ENCODE measurements at places on chromosomes 3 and 15.

DNA sequence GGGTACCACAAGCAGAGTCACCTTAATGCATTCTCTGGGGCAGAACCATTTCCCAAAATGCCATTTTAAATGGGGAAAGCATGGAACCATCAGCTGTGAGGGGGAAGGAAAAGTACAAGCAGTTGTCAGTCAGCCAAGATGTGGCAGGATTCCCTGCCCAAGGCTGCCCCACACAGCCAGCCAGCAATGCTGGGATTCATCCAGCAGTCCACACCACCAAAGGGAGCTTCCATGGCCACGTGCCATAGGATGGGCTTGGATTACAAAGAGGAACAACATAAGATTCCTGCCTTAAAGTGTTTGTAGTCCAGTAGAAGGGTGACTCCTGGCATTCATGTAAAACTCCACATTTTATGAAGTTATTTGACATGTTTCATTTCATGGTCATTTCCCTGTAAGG is 233.3 kb downstream of the SHOX2 start:
- no peak for DNase-seq

DNA sequence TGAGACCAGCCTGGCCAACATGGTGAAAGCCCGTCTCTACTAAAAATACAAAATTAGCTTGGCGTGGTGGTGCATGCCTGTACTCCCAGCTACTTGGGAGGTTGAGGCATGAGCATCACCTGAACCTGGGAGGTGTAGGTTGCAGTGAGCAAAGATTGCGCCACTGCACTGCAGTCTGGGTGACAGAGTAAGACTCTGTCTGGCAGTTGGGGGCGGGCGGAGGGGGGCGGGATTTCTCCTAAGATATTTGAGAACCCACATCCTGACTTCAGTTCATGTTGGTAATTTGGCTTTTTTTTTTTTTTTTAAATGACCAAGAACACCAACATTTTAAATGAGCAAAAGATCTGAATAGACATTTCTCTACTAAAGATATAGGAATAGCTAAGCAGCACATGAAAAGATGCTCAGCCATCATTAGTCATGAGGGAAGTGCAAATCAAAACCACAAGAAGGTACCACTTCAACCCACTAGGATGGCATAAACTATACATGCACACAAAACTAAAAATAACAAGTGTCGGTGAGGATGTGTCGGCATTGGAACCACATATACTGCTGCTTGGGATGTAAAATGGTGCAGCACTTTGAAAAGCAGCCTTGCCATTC is 75.6 kb upstream of the LMOD3 start:
- no peak for DNase-seq

DNA sequence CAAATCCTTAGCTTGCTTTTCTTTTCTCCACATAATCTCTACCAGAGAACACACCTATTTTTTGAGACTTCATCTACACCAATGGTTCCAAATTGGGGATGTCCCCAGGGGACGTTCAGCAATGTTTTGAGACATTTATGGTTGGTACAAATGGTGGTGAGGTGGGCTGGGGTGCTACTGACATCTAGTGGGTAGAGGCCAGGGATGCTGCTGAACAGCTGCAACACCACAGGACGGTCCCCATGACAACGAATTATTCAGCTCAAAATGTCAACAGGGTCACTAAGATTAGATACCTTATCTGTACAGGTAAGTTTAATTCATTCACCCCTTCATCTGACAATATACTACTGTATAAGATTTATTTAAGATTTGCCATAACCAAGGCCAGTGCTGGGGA is 14.4 kb downstream of the GK5 start:
- DNase-seq, result no peak

DNA sequence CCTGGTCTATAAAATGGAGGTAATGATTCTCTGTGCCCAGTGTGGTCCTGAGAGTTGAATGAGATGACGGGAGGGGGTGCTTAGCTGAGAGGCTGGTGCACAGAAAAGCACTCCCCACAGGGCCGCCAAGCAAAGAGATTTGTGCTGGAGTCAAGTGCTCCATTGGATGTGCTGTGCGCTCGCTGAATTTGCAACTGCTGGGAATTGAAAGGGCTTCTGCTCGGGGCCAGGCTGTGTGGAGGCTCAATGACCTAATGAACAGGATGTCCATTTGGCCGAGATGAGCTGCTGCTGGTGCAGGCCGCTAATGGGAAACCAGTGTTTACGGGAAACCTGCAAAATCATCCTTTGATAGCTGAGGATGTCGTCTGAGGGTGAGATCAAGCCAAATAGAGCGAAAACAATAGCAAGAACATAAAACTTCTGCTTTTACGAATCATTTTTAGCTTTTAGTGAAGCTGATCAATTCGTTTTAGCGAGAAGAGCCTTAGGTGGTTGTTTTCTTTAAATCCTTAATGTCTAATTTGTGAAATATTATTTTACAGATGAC is 211.7 kb downstream of the GABRG3 start:
- no peak for DNase-seq

DNA sequence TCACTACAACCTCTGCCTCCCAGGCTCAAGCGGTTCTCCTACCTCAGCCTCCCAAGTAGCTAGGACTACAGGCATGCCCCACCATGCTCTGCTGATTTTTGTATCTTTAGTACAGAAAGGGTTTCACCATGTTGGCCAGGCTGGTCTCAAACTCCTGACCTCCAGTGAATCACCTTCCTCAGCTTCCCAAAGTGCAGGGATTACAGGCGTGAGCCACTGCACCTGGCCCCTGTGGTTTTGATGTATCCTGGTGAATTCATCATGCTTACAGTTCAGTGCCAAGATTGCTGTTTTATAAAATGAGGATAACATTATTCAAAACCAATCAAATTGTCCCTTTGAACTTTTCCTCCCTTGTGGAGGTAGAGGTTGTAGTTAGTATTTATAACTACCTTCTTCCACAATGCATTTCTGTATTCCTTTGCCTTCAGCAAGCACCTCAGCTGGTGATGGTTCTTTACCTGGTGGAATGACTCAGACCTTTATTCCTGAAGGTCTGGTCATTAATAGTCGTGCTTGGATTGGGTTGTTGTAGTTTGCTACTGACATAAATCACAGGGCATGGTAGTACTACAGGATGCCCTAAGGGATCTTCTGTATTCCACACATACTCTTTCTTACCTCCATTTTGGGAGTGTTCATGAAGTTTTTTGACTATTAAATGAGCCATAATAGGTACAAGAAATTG is 76.9 kb downstream of the UBP1 start:
- no peak for DNase-seq

- DNase-seq, result no peak
Observed at GRCh38 chr3:60906283-60906682, 345.0 kb downstream of the FHIT start.

DNA sequence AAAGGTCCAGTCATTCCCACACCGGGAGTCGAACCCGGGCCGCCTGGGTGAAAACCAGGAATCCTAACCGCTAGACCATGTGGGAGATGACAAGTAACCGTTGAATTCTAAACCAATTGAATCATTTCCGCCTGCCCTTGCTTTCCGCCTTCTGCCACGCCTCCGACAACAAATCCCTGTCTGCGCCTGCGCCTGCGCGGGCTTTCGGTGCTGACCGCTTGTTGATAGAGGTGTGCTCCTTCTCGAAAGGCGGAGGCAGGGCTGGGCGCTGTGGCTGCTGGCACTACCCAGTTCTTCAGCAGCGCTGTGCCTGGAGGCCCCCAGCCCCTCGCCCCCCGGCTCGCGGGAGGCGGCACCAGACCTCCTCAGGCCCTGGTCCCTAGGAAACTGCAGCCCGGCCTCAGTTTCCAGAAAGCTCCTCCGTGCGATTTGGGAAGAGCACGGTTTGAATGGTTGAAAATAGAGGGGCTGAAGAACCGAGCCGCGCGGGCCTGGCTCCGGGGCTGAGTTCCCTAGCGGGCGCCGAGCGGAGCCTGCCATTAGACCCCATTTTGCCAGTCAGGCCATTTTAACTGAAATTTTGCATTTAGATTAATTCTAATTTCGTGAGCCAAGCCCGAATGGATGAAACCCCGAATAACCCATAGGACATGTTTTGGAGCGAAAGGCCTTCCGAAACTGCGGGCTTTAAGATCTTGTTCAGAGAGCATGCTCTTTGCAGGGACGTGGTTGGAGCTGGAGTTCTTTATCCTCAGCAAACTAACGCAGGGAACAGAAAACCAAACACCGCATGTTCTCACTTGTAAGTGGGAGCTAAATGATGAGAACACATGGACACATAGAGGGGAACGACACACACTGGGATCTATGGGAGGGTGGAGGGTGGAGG is 219.3 kb upstream of the ATP10A start:
- peak; percentile 85 for DNase-seq

GRCh38 chr15:96347181-96348111 is 16.9 kb downstream of the NR2F2 start:
- no peak for DNase-seq
